ENCODE measurements at places on chromosomes 11 and 22.

DNA sequence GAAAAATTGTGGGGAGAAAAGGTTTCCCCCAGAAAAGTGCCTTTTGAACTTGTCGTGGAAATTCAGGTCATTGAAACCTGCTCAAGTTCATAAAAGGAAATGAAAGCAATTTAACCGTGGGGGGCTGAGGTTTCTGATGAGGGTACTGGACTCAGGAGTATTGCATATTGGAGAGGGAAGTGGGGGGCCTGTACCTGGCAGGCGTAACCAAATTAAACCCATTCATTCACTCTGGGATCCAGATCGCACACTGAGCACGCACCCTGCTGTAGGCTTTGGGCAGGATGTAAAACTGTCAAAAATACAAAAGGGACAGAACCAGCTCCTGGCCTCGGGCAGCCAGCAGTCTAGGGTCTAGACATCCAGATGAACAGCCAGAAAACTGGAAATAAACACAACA, 1517.4 kb downstream of the BRD1 start:
- DNase-seq = no peak

DNA sequence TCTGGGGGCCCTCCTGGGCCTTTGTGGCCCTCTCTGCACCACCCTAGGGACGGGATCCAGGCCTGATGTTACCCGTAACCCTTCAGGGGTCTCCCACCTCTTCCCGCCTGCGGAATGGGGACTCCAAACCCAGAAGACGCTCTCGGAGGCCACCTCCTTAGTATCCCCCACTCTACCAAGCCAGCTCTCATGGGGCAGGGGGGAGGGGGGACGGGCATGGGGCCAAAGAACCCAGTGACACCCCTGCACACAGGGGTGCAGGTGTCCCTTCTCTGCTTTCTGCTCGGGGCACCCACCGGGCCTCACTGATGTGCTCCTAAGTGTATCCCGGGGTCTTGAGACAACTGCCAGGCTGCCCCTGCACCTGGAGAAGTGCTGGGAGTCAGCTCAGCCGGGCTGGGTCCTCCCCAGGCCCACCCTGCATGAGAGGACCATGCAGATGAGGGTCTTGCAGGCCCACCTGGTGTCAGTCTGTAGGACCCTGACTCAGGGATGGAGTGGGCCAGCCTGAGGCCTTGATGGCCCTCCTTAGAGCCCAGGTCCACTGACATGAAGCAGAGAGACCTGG, 176.9 kb downstream of the IGLL1 start:
- DNase-seq = no peak

DNA sequence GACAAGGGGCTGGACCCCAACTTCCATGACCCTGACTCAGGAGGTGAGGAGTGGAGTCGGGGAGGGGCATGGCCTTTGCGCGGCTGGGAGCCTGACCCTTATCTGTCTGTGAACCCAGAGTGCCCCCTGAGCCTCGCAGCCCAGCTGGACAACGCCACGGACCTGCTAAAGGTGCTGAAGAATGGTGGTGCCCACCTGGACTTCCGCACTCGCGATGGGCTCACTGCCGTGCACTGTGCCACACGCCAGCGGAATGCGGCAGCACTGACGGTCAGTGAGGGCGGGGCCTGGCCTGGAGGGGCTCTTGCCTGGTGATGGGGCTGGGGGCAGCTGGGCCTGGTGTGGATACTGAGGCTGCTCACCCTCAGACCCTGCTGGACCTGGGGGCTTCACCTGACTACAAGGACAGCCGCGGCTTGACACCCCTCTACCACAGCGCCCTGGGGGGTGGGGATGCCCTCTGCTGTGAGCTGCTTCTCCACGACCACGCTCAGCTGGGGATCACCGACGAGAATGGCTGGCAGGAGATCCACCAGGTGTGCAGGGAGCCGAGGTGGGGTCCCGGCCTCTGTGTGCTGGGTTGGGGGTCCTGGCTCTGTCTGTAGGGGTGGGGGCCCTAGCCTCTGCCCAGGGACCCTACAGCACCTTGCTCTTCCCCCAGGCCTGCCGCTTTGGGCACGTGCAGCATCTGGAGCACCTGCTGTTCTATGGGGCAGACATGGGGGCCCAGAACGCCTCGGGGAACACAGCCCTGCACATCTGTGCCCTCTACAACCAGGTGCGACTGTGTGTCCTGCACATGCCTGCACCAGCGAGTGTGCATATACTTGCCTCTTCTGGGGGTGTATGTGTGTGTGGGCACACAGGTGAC, 6.3 kb downstream of the SHANK3 start:
- DNase-seq = no peak

DNA sequence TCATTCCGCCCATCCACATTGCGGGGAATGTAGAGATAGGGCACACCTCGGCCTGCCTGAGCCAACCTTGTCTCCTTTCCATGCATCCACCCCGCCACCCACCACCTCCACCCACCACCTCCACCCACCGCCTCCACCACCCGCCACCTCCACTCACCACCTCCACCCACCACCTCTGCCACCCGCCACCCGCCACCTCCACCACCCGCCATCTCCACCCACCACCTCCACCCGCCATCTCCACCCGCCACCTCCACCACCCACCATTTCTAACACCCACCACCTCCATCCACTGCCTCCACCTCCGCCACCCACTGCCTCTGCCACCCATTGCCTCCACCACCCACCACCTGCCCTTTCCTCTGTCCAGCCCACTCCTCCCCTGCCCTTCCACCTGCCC, 78.4 kb downstream of the IGLL1 start:
- DNase-seq = no peak

All from ELR (cell line).